Smooth muscle cell of the brain vasculature (primary cell): ENCODE measurements at places on chromosomes 1 and 21.

GRCh38 chr1:71660411-71660810 lies 579.6 kb upstream of the ZRANB2 start:
- DNase-seq, result no peak

DNA sequence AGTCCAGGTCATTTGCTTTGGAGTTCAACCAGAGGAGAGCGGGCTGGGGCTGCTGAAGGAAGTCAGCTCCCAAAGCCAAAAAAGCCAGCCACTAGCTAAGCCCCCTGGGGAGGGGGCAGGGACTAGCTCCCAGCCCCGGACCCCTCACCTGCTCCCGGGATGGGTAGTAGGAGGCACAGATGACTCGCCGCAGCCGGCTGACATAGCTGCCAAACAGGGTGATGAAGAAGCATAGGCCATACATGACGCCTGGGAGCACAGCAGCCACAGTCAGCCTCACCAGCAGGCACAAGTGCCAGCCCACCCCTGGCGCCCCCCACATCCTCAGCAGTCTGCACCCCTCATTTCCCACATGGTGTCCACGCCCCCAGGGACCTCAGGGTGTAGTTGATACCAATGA lies 7.4 kb downstream of the DCST2 start:
- DNase-seq, result no peak

GRCh38 chr1:79006564-79006963 lies at the start of gene ADGRL4:
Gene ADGRL4, minus strand, starts transcription at chr1:79006730. Its CDS starts 76 bp downstream, at chr1:79006654.
- peak; percentile 15 for DNase-seq

- no peak for DNase-seq
Measured at GRCh38 chr1:203813581-203814341, 18.3 kb downstream of the ZBED6 start.

- no peak for DNase-seq
Measured at GRCh38 chr1:66578841-66579240, 44.9 kb downstream of the SGIP1 start.

DNA sequence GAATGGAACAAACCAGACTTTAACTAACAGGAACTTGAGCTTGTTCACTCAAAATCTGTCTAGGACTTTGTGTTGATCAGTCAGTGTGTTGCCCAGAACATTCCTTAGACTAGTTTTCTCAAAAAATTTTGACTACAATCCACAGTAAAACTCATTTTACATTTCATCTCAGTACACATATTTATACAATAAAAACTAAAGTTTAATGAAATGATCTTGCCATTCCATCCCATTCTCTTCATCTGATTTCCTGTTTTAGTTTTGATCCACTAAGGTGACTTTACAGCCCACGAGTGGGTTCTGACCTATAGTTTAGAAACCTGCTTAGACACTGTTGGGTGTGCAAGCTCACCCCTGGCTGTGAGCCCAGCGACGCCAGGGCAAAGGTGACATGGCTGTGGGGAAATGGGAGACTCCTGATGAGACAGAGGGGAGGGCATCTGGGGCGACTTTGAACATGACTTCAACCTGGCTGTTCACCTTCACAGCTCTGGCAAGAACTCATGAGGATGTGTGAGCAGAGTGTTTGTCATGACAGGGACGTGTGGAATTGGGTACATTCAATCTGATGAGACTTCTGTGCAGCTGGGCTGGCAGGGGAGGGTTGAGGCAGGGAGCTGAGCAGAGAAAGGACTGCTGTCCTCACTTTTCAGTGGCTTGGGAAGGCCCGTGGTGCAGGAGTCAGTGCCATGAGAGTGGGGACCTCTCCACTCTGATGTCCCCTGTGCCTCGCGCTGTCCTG lies 40.6 kb downstream of the LHX4 start:
- no peak for DNase-seq

DNA sequence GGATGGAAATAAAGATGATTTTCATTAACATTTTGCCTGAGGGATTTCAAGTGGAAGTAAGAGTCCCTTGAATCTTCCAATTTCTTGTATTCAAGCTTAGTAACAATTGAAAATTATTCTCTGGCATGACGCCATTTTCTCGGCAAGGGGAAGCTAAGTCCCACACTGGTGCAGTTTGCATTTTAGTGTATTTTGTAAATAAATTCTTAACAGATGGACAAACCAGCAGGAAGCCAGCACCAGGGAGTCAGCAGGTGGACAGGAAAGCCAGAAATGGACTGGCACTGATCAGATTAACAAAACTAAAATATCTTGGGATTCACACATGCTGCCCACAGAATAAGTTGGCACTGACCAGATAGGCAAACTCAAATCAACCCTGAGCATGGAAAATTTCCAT lies 311.3 kb downstream of the LRRIQ3 start:
- DNase-seq, result no peak

DNA sequence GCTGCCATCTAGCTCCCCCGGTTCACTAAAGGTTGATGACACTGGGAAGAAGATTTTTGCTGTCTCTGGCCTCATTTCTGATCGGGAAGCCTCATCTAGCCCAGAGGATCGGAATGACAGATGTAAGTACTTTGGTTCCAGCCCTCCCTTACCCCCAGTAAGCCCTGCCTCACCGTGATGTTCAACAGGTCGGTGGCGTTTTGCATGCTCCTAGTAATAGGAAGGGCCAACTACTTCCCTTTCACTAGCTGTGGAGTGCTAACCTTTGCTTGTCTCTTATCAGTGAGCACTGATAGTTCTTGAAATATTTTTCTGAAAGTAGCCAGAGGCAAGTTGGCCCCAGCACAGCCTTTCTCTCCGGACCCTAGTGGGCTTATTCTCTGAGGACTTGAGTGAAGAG lies 7.5 kb downstream of the RNF220 start:
- no peak for DNase-seq

GRCh38 chr1:35544976-35545375 lies 12.2 kb downstream of the KIAA0319L start:
- no peak for DNase-seq

- no peak for DNase-seq
Measured at GRCh38 chr1:37073152-37073853, 39.0 kb upstream of the GRIK3 start.
